Tibial nerve (tissue), 4 donors: ENCODE measurements at places on chromosomes 12 and 14.

DNA sequence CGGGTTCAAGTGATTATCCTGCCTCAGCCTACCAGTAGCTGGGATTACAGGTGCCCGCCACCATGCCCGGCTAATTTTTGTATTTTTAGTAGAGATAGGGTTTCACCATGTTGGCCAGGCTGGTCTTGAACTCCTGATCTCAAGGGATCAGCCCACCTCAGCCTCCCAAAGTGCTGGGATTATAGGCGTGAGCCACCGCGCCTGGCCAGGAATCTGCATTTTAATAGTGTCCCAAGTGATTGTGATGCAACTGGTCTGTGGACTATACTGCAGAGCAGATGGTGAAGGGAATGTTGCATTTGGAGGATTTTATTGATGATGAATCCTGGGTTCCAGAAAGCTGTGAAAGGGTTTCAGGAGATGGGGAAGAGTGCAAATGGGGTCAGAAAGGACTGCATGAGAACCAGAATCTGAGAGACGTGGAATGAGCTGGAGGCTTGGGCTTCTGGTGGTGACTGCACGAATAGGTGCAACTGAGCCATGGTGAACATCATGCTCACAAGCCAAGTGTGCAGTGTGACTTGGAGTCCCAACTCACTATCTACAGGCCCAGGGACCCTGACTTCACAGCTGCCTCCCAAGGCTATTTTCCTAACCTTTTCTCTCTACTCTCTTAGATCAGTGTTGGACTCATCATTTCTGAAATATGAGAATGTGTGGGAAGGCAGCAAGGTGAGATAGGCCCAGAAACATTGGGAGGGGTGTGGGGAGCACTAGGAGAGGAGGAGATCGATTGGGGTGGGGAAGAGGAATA, 4.5 kb downstream of the RPS26 start:
- no peak for DNase-seq

GRCh38 chr12:10220398-10221077, 7.9 kb downstream of the GABARAPL1 start:
- DNase-seq: peak; percentile 77

- no peak for DNase-seq
Observed at GRCh38 chr14:104604458-104605449, at the start of gene TMEM179. Gene TMEM179 (minus strand): TSS chr14:104604772. CDS start chr14:104604741, 31 bp downstream.

DNA sequence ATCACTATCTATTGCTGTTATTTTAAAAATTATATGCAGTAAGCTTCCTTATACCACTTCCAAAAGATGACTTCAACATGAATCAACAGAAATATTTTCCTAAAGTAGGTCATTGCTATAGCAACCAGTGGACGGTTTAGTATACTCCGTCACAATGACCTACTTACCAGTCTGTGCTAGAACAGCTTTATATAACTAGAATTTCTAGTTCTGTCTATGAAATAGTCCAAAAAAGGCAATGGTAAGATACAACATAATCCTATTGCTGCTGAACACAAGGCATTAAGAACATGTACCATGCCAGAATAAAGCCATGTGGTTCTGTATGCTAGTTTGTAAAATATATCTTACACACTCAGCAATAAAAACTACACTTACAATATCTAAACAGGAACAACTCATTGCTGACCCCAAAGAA, 40.7 kb upstream of the MTERF2 start:
- no peak for DNase-seq

GRCh38 chr14:87000081-87000480, 992.9 kb downstream of the GALC start:
- no peak for DNase-seq

DNA sequence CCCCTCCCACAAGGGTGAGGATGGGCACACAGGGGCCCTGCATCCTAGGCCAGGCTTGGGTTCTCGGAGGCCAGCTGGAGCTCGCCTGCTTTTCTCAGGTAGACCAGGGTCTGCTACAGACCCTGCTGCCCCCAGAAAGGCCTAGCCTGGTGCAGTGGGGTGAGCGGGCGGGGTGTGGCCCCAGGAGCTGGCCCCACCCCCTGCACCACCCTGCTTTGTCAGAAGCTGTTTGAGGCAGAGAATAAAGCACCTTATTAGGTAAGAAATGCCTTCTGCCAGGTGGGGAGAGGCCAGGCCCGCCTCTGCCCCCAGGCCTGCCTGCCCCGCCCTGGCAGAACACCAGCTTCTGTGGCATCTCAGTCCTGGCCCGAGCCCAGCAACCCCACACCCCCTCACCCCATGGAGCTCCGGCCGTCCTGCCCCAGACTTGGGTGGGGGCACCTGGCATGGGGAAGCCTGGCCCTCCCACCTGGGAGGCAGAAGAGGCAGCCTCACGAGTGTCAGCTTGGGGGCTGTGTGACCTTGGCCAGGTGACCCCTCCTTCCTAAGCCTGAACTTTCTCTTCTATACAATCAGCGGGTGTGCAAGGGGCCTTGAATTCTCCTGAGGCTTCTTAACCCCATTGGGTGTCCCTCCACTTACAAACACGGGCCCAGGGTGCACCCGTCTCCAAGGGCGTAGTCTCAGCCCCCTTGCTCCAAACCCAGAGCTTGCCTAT, 43.2 kb downstream of the KRT80 start:
- no peak for DNase-seq

GRCh38 chr12:49332891-49333371, 4.1 kb downstream of the C1QL4 start:
- no peak for DNase-seq

DNA sequence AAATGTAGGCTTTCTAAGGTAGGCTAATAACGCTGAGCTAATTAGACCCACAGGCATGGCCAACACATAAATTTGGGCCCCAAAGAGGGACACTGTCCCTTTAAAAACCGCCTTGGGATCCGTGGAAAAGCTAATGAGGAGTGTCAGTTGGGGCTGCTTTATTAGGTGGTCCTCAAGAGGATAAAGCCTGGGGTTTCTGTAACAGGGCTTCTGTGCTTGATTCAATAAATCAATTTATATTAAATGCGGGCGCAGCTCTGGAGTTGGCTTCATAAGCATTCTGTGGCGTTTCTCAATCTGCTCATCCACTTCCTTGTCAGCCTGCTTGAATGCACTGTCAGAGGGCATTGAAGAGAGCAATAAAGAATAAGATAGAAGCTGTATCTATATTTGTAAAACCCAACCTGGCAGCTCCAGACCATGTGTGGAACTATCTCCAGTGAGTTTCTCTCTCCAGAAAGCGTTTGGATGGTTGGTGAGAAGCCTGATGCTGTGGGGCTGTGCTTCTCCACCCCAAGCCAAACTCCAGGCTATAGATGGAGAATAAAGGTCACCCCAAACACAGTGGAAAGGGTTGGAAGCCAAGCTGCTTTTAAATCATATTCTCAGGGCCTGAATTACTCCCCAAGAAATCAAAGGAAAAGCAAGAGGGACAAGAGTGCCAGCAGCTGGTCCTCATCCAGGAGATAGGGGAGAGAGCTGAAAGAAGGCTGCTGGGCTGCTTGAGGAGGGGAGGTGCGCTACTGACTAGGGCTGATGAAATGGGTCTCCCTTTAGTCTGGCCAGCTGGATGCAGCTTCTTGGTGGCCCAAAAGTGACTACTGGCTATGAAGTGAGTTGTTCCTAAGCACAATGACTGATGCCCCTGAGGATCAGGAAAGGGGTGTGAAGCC, 222.0 kb downstream of the PPM1H start:
- no peak for DNase-seq

- DNase-seq: no peak
Observed at GRCh38 chr14:58954052-58954451, 234.4 kb upstream of the DAAM1 start.

DNA sequence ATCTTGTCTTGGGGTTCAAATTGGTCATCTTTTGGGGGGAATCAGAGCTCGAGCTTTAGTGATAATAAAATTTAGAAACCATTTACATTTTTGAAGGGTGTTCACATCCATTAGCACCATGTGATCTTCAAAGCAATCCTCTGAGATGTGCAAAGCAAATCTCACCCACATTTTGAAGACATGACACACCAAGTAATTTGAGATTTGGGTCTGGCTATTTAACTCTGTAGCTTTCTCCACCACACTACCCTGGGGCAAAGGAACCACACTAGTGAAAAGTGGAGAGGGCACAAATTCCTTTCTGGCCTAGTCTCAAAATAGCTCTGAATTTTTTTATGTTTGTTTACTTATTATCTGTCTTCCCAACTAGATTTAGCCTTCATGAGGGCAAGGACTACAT, 46.6 kb upstream of the TMEM233 start:
- DNase-seq: no peak

GRCh38 chr14:28608851-28609828, 157.4 kb upstream of the FOXG1 start:
- peak; percentile 31 for DNase-seq

GRCh38 chr12:67890726-67891258, 98.5 kb upstream of the IFNG-AS1 start:
- DNase-seq: no peak

- no peak for DNase-seq
Observed at GRCh38 chr14:70257526-70257925, 68.8 kb upstream of the SLC8A3 start.

DNA sequence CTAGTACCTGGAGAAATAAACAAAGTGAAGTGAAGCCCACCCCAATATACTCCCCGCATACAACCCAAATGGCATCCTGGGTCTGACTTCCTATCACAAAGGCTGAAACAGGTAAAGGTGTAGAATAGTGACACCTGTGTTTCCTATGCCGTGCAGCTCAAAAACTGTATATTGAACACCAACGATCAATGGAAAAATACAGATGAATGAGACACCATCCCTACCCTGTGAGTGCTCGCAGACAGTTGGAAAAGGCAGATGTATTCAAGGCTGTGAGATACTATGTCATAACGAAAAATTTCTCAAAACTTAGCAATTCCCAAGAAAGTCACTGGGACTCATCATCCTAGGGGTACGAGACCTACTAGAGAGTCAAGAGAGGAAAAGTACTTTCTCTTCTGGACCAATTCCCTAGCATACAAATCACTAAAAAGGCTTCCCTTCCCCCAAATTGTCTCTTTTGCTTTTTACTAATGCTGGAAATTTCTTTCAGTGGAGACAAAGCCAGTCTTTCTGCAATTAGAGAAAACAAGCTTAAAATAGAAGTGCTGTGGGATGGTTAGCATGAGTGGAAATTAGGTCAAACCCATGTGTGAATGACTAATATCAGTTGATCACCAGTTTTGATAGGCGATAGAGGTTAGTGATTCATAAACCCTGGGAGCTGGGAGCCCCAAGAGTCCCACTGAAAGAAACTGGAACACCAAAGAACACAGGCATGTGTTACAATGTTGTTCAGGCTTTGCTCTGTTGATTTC, 249.7 kb downstream of the SPTSSA start:
- no peak for DNase-seq

GRCh38 chr12:3436461-3437065, 54.4 kb upstream of the PRMT8 start:
- DNase-seq: no peak

DNA sequence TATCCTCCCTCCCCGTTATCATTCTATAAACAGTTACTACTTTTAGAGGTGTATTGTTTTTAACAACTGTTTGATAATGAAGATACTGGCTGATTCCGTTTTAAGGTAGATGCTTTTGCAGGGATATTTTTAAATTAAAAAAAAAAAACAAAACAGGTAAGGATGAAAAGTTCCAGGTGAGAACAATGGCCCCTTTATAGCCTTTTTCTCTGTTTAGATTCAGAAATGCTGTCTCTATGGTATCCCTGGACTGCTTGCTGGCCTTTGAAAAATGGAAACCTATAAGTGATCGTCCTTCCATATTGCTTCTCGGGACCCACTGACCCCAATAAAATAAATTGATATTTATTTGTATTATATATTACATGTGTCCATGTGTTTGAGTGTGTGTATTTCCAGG, 23.2 kb upstream of the ANO6 start:
- no peak for DNase-seq

DNA sequence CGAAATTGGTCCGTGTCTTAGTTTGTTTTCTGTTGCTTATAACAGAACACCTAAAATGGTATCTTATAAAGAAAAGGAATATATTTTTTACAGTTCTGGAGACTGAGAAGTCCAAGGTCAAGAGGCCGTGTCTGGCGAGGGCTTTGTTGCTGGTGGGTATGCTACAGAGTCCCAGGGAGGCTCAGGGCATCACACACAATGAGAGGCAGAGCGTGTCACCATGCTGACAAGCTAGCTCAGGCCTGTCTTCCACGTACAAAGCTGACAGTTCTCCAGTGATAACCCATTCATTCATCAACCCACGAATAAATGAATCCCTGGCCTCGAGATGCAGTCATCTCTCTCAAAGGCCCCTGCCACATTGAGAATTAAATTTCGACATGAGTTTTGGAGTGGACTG, 56.7 kb upstream of the AEBP2 start:
- DNase-seq: no peak

GRCh38 chr12:97899529-97899928, 436.9 kb downstream of the RMST start:
- no peak for DNase-seq

DNA sequence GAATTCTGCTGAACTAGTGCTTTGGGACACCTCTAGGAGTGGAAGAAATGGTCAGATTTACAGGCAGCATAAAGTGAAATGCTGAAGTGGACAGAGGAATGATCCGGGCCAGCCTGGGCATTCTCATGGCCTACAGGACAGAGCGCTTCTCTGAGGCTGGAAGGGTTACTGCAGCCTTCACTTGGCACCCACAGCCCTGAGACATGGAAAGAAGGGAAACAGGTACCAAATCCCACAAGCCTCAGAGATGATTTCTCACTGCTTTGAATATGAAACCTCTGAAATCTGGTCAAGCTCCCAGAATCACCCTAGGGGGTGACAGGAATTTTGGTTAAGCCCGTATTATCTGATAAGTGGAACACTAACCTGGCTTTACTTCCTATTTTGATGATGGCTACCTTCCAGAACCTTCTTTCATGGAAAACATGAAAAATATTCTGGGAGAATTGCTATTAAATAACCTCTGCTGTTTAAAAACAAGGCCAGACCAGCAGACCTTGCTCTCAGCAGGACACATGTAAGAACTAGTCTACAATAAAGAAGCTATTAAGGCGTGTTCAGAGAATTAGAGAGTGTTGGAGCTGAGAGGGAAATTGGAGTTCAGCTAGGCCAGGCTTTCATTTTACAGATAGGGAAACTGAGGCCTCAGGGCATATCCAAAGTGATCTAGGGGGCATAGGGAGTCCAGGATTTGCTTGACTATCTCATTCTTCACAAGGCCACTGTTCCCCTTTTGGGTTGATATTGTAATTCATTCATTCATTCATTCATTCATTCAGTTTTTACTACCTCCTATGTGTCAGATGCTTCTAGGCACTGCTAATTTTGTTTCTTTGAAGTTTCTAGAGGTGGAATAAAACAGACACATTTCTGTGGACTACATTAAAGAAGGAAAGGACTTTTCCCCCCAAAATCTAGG, 281.5 kb downstream of the ZFP36L1 start:
- DNase-seq: no peak
